ENCODE measurements at places on chromosomes 7 and 10.

GRCh38 chr7:150986099-150986512 is 4.7 kb upstream of the NOS3 start:
- no peak overlapping the region for H3K27ac ChIP-seq

GRCh38 chr7:107387128-107387527 is 82.7 kb upstream of the GPR22 start:
- H3K4me1 ChIP-seq = no peaks in the 10 kb centered on the region
- H3K36me3 ChIP-seq = no peaks in the 10 kb centered on the region
- H3K27ac ChIP-seq = no peak overlapping the region

GRCh38 chr7:27351786-27352185 is 109.2 kb downstream of the EVX1 start:
- H3K4me3 ChIP-seq = no peak overlapping the region
- H3K4me1 ChIP-seq = no peaks in the 10 kb centered on the region
- no peak overlapping the region for H3K27ac ChIP-seq
- no peak for DNase-seq
- no peaks in the 10 kb centered on the region for H3K36me3 ChIP-seq
- H3K27me3 ChIP-seq = no peaks in the 10 kb centered on the region

DNA sequence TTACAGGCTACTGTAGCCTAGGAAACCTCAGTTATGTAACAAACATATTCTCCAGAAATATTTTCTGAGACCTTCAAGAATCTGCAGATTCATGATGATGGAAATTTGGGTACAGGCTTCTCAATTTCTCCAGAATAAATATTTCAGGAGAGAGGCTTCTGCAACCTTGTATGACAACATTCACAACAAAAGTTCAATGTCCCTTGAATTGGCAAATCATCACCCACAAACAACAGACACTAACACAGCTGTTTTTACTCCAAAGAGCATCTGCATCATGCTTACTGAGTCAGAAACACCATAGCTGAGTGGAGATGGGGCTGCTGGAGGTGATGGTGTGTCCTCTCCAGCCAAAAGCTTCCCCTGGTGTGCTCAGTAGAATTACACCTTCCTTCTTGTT is 9.3 kb upstream of the COBL start:
- no peak for DNase-seq
- no peaks in the 10 kb centered on the region for H3K4me1 ChIP-seq
- no peak overlapping the region for H3K27ac ChIP-seq
- H3K36me3 ChIP-seq = no peaks in the 10 kb centered on the region
- H3K27me3 ChIP-seq = no peaks in the 10 kb centered on the region

- H3K27ac ChIP-seq = no peak overlapping the region
- no peaks in the 10 kb centered on the region for H3K36me3 ChIP-seq
- H3K4me1 ChIP-seq = no peaks in the 10 kb centered on the region
- no peak overlapping the region for H3K4me3 ChIP-seq
Observed at GRCh38 chr7:82677493-82677892, 233.9 kb upstream of the CACNA2D1 start.

DNA sequence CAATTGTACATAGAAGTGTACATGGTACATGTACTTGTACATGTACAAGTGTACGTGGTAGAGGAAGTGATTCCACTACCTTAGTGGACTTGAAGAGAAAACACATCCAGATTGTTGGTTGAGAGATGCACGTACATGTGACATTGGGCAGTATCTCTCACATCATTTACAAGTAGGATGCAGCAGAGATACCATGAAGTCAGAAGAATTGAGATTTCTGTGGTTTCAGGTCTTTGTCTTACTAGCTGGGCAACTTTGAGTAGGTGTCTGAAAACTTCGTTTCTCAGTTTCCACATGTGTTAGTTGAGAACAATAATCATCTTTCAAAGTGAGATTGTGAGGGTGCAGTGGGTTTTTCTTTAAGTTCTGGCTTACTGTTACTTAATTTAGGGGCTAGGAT is 21.5 kb downstream of the CLDN12 start:
- peaks cover 10% of the 10 kb centered on the region for H3K4me1 ChIP-seq
- peak; percentile 53 for DNase-seq
- no peak overlapping the region for H3K4me3 ChIP-seq
- H3K27ac ChIP-seq = no peak overlapping the region

DNA sequence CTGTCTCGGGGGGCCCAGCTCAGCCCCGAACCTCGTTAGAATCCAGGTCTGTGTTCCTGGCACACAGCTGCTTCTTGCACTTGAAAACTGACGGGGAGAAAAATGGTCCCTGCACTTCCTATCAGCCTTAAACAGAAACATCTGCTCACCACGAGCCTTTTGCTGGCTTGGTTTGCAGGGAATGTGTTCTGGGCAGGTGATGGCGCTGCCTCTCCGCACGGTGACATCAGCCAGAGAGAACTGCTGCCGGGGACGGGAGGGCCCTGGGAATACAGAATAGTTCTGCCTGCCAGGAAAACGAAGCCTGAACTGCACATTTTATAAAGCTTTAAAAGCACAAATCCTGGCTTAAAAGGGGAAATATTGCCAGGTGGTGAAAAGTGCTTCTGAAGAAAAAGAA is 622.5 kb downstream of the TYW1 start:
- no peaks in the 10 kb centered on the region for H3K4me1 ChIP-seq
- no peaks in the 10 kb centered on the region for H3K27me3 ChIP-seq
- no peaks in the 10 kb centered on the region for H3K36me3 ChIP-seq
- no peak for DNase-seq
- no peak overlapping the region for H3K27ac ChIP-seq
- H3K4me3 ChIP-seq = no peak overlapping the region

GRCh38 chr7:116145245-116145852 is 65.0 kb upstream of the TES start:
- H3K36me3 ChIP-seq = no peaks in the 10 kb centered on the region
- H3K27ac ChIP-seq = peak overlapping the region; percentile 15
- H3K27me3 ChIP-seq = no peaks in the 10 kb centered on the region
- H3K4me1 ChIP-seq = peaks cover 19% of the 10 kb centered on the region
- no peak overlapping the region for H3K4me3 ChIP-seq
- DNase-seq = no peak

GRCh38 chr7:129768614-129769399 is 157.3 kb downstream of the NRF1 start:
- no peaks in the 10 kb centered on the region for H3K4me1 ChIP-seq
- no peaks in the 10 kb centered on the region for H3K27me3 ChIP-seq
- no peak for DNase-seq

- H3K27me3 ChIP-seq = no peaks in the 10 kb centered on the region
- no peak overlapping the region for H3K27ac ChIP-seq
- no peak for DNase-seq
Observed at GRCh38 chr7:112238852-112239610, 32.5 kb downstream of the ZNF277 start.

DNA sequence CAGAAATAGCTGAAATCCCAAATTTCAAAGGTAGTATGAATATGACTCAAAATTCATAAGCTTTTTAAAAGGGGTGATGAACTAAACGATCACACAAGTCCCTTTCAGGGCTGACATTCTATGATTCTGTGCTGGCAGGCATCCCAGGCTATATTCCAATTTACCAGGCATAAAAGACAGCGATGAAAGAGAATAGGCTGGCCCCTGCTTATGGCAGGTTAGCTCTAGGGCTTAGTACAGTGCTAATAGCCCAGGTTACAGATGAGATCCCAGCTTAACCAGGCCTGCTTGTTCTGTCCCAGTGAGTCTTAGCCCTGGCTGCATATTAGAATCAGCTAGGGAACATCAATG is 56.4 kb downstream of the CDHR3 start:
- H3K27me3 ChIP-seq = no peaks in the 10 kb centered on the region
- H3K4me1 ChIP-seq = peaks cover 24% of the 10 kb centered on the region
- DNase-seq = no peak
- H3K27ac ChIP-seq = no peak overlapping the region
